ENCODE measurements at places on chromosomes 11 and 22.

GRCh38 chr11:43928721-43929120 lies 13.7 kb upstream of the C11orf96 start:
- no peak for DNase-seq

GRCh38 chr11:48244804-48245203 lies at the start of gene OR4X2:
TSS of gene OR4X2 (plus strand) at chr11:48245104. CDS start at chr11:48245104, 0 bp downstream.
- DNase-seq: no peak

GRCh38 chr11:35615921-35616900 lies 2.0 kb upstream of the FJX1 start:
- DNase-seq: peak; percentile 60

GRCh38 chr11:86896441-86896841 lies 58.8 kb downstream of the FZD4 start:
- peak; percentile 57 for DNase-seq
